NCI-H748 treated with DMSO at 0.1 percent for 48 hours (cell line): ENCODE measurements at places on chromosomes 4 and X.

GRCh38 chr4:10102474-10103332, 13.9 kb downstream of the WDR1 start:
- DNase-seq, result no peak

GRCh38 chr4:163697121-163697520, 202.6 kb downstream of the TMA16 start:
- DNase-seq, result no peak

- DNase-seq, result no peak
These were observed 74.6 kb downstream of the RAPGEF2 start for GRCh38 chr4:159177265-159178150.

DNA sequence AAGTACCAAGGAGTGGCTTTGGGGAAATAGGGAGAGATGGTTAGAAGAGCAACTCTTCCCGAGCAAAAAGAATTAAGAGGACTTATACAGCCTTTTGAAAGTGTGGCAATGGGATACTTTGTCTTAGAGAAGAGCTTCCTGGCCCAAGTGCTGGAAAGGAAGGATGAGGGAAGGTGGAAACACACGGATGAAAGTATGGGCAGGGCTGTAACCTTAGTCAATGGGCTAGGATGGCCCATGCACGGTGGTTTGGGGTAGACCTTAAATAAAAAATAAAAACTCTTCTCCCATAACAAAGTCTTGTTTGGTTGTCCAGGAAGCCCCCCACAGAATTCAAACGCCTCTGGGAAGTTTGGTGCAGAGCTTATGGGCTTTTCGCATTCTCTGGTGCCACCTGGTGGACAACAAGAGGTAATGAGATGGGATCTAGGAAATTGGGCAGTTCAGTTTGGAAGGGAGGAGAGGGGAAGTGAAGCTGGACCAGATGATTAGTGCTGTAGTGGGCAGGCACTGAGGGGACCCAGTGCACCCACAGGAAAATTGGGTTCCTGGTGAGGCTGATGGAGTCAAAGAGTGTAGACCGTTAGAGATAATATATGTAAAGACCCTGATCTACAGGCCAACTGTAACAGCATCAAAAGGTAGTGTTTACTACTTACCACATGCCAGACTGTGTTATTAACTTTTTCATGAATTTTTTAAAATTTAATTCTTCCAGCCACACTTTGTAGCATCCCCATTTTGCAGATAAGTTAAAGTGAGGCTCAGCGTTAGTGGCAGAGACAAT, 13.8 kb upstream of the ENOX2 start:
- peak; percentile 29 for DNase-seq

- no peak for DNase-seq
These were observed 36.7 kb downstream of the CCSER1 start for GRCh38 chr4:90163872-90164271.

DNA sequence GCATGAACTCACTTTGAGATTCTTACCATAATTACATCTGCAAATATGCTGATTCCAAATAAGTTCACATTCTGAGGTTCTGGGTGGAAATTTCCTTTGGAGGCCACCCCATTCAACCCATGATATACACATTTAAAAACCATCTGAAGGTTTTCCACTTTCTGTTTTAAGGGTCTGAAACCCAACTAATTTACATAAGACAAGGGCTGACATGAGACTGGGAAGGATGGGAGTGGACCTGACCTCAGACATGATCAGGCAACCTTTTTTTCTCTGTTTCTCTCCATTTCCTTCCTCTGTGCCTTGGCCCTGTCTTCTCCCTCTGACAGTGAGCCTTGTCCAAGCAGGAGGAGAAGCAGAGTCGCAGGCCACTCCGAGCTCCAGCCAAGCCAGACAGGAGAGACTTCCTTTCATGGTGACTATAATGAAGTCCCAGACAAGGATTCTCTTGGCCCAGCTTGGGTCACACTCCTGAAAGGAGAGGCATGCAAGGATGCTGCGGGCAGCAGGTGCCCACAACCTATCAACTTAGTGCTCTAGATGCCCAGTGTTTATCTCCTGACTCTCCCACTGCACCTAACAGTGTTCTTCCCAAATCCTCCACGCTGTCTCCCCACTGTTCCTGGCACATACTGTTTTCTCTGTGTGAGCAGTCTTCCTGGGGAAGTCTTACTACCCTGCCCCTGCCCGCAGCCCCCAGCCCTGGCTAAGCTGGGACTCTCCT, 39.9 kb downstream of the MSX1 start:
- DNase-seq, result no peak

GRCh38 chr4:70895811-70896491, 6.2 kb upstream of the MOB1B start:
- no peak for DNase-seq

GRCh38 chrX:154294791-154295574, at the start of gene TEX28:
TSS of gene TEX28 (minus strand) at chrX:154295124. CDS start at chrX:154292117, 3,007 bp downstream.
- DNase-seq, result no peak

DNA sequence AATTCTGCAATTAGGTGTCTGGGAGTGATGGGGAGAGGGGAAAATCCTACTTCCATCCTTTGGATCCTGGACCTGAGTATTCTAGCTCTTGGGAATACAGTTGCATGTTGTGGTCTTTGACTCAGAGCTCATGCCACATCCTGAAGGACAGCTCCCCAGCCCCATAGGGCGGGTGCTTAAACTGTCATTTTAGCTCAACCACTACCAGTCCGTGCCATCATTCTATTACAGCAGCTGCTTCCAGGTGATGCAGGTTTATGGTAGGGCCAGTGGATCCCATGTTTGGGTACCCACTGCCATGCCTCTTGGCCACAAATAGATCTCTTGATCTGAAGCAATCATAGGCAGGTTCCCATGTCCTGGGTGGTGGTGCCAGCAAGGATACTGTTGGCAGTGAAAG, 34.7 kb downstream of the CCKAR start:
- no peak for DNase-seq

DNA sequence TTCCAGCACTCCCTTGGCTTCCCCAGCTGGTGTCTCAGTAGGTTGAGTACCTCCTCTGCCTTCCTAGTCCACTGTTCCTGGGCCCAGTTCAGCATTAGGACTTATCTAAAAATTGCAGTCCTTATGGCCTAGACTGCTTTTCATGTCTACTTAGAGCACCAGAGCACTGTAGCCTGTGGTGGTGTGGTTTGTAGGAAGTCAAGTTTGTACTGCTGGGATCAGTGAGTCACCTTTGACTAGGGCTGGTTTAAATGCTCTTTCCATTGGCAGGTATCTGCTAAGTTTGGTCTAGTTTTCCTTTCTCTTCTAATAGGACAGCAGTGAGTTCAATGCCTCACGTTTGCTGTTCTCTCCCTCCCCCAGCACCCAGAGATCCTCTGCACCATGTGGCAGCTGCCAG, 233.6 kb upstream of the WDFY3 start:
- no peak for DNase-seq

DNA sequence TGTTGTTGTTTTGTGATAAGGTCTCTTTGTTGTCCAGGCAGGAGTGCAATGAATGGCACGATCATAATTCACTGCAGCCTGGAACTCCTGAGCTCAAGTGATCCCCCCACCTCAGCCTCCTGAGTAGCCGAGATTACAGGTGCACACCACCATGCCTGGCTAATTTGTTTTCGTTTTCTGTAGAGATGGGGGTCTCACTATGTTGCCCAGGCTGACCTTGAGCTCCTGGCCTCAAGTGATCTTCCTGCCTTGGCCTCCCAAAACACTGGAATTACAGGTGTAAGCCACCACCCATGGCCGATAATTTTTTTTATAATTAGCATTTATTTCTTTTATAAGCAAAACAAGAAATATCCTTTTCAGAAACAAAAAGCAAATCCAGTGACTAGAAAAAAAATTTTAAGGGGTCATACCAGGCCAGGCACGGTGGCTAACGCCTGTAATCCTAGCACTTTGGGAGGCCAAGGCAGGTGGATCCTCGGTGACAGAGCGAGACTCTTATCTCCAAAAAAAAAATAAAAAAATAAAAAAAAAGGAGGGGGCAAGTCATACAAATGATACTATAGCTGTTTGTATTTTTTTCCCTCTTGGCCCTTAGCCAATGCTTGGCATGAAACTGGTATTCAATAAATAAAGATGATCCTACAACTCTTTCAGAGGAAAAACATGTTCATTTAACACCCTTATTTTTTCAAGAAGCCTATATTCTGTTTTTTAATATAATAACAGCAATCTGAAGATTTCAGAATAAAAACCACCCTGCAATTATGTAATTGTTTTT, 3.4 kb downstream of the PLAC8 start:
- no peak for DNase-seq

DNA sequence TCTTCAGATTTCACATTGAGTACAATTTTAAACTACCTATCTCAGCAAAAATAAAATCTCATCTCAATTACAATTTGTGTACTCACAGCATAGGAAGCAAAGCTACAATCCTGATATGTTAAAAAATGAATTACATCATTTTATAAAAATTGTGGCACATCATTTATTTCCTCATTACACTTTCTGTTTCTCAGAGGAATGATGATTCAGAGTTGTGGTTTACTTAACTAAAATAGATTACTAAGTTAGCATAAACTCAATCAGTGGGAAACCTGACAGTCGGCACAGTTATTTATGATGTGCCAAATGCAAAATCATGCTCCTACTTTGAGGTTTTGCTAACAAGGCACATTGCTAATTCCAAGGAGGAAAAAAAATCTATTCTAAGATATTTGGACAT, 325.0 kb downstream of the FBXO8 start:
- no peak for DNase-seq

DNA sequence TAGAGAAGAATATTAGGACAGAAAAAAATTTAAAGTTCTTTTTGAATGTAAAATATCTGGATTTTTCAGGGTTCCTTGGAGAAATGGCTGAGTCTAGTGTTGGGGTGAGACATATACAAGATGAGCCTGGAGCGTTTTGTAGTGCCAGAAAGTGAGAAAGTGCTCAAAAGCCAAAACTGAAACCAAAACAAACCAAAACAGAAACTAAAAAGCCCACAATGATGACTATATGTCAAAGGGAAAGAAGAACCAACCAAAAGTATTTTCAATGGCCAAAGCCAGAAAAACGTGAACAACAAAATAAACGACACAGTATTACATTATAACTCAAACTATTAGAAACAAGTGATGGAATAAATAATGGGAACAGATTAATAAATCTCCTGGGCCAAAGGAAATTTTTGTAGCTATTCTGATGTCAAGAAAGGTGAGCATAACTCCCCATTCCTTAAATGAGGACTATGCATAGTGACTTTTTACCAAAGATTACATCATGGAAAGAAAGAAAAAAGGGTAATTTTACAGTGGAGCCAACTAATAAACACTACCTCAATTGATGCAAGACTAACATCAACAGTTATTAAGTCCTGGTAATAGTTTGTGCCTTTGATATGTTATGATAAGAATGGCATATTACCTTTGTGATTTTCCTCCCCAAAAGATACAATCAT, 1137.6 kb downstream of the C4orf33 start:
- DNase-seq, result no peak

- DNase-seq, result no peak
These were observed 1.6 kb downstream of the GRIA3 start for GRCh38 chrX:123185721-123186120.

DNA sequence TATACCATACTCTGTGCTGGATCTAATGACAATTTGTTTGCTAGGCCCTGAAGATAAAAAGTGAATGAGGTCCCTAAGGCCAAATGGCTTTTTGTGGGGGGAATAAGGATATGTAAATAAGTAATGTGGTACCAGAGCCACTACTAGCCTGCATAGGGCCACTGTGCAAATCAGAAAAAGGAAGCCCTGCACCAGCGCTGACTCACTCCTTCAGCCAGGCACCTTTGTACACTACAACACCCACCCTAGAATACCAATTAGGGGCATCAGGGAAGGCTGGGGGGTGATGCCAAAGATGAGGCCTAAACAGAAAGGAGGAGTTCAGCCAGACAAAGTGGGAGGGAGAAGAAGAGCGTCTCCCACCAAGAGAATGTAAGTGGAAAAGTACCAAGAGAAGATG, 122.2 kb downstream of the CAMK2D start:
- no peak for DNase-seq

DNA sequence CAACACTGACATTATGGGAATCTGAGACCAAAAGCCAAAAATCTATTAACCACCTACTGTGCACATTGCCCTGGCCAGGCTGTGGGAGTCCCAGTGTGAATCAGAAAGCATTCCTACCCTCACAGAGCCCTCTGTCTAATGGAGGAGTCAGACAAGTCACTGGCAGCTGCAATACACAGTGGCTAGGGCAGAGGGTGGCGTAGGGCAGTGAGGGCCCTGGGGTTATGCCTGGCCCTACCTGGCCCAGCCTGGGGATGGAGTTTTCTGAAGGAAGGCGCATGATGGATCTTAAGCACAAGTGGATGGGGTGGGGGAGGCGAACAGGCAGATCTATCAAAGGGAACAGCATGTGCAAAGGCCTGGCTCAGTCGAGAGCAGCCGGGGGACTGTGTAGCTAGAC, 10.8 kb downstream of the JAKMIP1 start:
- DNase-seq, result no peak

DNA sequence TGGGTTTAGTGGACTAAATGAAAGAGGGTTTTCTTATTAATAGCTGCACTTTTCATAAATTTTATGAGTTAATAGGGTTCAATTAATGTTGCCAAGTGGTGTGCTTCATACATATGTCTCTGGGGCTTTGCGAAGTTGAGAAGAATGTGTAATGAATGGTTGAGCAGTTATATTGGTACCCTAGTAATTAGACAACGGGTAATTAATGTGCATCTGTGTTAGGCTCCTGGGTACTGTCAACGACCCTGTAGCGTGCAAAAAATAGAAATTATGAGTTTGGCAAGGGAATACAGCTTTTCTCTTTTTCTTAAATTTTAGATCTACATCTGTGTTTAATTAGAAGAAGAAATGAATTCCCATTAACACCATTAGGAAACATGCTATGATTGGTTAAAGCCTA, 1027.7 kb downstream of the ARAP2 start:
- DNase-seq, result no peak
